ENCODE measurements at places on chromosomes 5 and 9. TPM values are rescaled to one million over a fixed set of nuclear protein-coding genes. Genes with fewer than 3 reads are reported as not detected.

DNA sequence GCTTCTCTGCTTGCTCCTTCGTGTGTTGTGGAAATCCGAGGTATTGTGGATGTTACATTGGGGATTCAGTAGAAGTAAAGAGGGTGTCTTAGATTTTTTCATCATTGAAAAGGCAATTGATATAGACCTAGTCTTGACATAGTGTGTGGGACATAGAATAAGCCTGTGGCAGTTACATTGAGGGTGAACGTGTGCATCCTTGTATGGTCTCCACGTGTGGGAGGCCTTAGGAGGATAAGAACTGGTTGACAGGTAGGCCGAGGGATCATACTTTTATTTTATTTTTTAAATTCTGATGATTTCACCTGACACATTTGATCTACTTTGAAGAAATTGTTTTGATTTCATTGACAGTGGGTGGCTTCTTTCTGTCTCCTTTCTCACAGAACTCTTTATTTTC is 17.0 kb upstream of the FAM120AOS start:
- DNase-seq = no peak

The S100Z gene
- not detected for total RNA-seq

GRCh38 chr5:149584121-149584520 is 2.8 kb downstream of the ARHGEF37 start:
- no peak for DNase-seq

DNA sequence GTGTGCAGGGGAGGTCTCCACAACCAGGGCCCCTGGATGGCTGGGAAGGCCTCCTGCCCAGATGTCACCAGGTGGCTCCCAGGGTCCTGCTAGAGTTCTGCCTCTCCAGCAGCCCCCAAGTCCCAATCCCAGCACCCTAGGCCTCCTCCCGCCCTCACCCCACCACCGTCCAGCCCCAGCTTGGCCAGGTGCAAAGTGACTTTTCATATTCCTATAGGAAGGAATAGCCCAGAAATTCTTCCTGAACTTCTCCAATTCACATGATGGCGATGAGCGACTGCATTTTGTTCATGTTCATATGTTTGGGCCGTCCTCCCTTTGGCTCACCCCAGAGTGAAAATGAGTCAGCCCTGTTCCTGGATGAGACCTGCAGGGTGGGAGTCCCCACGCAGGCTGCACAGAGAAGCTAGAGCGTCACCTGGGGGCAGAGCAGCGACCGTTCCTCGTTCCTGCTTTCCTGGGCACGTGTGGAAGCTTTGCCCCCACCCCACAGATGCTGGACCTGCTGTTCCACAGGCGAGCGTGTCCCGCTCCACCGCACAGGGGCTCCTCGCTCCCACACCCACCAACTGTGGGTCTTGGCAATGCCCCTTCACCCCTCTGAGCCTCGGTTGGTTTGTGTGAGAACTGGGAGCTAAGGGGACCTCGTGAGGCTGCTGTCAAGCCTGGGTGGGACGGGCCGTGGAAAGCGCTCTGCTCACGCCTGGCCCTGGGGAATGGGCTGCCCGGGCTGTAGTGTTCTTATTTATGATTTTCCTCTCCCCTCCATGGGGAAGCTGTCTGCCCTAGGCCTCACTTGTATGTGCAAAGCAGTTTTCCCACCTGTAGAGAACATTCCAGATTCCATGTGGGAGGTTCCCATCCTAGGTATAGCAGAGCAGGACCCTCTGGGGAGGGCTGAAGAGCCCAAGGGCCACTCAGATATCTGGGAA is 6.9 kb downstream of the MRPS2 start:
- DNase-seq = peak; percentile 29

GRCh38 chr9:114746591-114747346 is 59.1 kb downstream of the TNFSF15 start:
- DNase-seq = no peak

The SURF1 gene
- total RNA-seq = 59.9 TPM
